ENCODE measurements at places on chromosomes 7 and 10.

- no peak for DNase-seq
Observed at GRCh38 chr10:33459602-33460001, 125.1 kb upstream of the NRP1 start.

DNA sequence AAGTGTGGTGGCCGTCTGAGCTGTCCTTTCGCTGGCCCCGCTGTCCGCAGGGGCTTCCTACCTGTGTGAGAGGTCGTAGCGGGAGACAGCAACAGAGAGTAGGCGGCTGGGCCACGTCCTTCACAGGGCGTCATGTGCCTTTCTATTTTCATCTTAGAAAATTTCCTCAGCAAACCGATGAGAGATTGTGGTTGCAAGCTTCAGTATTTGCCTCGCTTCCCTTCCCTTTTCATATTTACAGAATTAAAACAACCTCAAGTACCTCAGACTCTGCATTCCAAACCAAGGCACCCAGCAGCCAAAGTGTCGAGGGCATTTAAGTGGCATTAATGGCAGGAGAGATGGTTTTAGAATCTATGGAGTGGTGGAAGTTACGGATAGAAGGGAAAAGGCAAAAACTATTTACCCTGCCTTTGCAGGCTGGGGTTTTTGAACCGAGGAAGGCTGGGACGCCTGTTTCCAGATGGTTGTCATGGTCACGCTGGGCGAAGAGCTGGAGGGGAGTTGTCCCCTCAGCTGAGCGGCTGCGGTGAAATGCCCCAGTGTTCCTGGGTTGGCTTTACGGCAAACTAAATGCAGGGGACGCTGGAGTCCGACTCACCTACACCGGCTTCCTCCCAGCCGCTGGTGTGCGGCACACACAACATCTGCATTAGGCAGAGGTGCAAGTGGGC, 41.9 kb downstream of the WIPI2 start:
- DNase-seq = no peak

GRCh38 chr7:40248681-40249080, 113.9 kb downstream of the SUGCT start:
- DNase-seq = no peak

GRCh38 chr7:73881352-73882046, 20.5 kb downstream of the TMEM270 start:
- no peak for DNase-seq

GRCh38 chr7:33073243-33073642, 10.7 kb upstream of the NT5C3A start:
- no peak for DNase-seq
